ENCODE measurements at places on chromosomes 3 and 15. TPM values are rescaled to one million over a fixed set of nuclear protein-coding genes. Genes with fewer than 3 reads are reported as not detected.

DNA sequence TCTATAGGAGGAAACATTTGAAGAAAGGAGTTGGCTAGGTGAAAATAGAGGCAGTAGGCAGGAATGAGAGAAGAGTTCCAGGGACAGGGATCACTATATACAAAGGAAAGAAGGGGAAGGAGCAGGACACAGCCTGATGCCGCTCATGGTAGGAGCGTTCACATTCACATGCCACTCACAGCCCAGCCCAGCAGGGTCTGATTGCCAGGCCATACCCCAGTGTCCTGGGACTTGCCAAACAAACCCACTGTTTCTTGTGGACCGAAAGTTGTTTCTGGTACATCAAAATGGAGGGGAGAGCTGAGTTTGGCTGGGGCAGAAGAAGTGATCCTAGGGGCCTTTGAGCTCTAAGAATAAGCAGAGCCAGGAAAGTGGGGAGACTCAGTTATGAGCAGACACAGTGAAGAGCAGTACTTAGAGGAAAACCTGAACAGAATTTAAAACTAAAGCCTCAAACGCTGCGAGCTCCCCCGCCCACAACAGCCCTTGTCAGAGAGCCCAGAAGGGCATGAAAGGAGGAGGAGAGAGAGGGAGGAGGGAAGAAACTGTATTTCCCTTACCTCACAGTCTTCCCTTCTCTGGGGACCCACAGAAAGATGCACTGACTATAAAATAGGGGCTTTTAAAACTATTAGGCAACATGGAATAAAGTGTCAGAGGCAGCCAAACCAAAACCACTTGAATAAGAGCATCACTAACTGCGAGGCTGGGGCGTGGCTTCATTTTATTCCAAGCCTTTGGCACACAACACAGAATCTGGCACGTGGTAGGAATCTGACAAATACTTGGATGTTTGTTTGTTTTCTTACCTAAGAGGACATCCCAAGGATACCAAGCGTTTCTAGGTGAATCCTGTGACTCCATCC, 129.0 kb downstream of the RPL22L1 start:
- no peak for ATAC-seq

GRCh38 chr3:17359911-17360310, 382.5 kb downstream of the TBC1D5 start:
- ATAC-seq = no peak

DNA sequence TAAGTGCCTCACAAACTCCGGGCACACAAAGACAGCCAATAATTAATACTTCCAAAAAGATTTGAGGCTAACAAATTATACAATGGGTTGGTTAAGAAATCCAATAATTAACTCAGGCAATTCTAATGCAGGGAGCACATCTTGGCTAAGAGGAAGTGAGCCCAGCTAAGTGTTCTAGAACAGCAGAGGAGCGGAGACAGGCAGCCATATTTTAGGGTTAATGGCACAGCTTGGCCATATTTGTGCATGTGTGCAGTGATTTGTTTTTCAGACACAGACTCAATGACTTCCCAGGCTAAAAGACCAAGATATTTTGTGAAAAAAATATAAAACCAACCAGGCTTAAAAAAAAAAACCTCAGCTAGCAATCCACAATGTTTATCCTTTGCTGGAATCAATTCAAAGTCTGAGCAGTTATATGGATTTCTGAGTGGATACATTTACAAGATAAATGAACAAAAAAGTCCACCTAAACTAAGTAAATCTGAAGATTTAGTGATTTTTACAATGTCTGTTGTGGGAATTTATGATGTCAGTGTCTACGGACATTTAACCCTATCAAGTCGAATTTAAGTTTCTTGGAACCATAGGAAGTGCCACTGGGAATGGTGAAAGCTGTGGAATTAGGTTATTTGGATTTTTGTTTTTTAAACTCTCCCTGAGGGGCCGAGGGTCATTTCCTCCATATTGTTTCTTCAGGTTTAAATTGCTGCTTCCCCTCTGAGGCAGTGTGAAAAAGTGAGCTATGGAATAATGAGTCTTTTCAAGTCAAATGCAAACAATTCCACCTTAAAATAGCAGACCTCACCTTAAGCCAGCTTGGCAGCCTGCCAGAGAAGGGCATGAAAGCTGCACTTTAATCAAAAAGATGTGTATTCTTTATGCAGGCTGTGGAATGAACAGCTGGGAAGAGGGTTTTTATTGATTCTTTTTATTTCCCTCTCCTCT, 413.7 kb upstream of the TBL1XR1 start:
- ATAC-seq = no peak

GRCh38 chr3:193982258-193982659, 153.7 kb upstream of the HES1 start:
- no peak for ATAC-seq

The PTX3 gene
- 0.19 TPM for total RNA-seq

DNA sequence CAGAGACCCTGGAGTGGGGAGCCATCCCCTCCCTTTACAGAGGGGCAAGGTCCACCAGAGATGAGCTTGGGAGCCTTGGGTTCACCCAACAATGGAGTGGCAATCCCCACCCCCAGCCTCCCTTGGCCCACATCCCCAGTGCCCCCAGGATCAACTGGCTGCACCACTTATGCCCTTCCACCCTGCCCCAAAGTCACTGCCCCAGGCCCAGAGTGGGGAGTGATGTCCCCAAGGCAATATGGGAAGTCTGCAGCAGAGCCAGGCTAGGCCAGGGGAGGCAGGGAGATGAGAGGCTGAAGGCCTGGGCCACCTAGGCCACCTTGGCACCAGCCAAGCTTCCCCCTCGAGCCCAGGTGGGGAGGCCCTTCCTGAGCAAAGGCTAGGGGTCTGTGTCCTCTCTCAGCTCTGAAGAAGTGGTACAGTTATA, 145.5 kb downstream of the SMAD6 start:
- no peak for ATAC-seq

The NRROS gene
- total RNA-seq = 42.3 TPM

The FES gene
- 122 TPM for total RNA-seq

GRCh38 chr3:67831262-67831661, 176.8 kb upstream of the SUCLG2 start:
- no peak for ATAC-seq

- ATAC-seq = no peak
Measured at GRCh38 chr3:110419601-110420000, 652.0 kb upstream of the NECTIN3 start.

- ATAC-seq = no peak
Measured at GRCh38 chr15:48481802-48482201, 150.6 kb downstream of the DUT start.

DNA sequence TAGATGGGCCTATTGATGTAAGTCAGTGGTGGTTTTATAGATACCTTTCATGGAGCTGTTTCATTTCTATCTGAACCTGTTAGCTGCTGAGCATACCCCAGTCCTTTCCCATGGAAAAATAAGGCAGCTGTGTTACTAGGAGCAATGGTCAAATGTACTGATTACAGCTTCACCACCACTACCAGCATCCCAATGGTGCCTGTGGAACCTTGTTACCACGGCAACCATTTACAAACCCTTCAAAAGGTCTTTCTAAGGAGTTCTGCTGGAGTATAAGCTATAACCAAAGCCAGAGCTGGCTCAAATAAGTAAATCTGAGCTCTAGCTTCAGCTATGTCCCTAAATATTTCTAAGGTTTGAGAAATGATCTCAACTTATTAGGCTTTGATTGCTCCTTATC, 133.4 kb upstream of the ACP3 start:
- no peak for ATAC-seq

The KNSTRN gene
- 65.9 TPM for total RNA-seq

DNA sequence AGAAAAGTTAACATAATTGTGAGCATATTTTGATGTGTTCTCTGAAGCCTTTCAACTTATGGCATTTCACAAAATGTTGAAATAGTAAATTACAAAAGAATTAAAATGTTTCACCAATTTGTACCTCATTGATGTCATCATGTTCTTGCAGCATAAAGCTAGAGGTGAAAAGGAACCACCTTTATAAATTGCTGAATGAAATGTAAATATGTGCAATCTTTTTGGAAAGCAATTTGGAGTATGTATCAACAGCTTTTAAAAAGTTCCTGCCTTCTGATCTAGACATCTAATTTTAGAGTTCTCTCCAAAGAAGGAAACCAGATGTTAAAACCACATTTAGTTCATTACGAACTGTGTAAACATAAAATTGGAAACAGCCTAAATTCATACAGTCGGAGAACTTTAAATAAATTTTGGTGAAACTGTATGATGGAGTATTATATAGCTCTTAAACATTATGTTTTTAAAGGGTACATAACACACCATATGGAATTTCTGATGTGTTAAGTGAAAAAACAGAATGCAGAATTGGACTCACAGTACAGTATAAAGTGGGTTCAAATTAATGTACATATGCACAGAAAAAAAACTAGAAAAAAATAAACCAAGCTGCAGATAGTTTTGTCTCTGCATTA, 311.2 kb upstream of the NAALADL2 start:
- no peak for ATAC-seq

The GPR171 gene
- total RNA-seq = 131 TPM

- ATAC-seq = no peak
Measured at GRCh38 chr3:167113035-167113830, 266.9 kb downstream of the ZBBX start.

- no peak for ATAC-seq
Measured at GRCh38 chr3:178671377-178671776, 135.1 kb downstream of the KCNMB2 start.

DNA sequence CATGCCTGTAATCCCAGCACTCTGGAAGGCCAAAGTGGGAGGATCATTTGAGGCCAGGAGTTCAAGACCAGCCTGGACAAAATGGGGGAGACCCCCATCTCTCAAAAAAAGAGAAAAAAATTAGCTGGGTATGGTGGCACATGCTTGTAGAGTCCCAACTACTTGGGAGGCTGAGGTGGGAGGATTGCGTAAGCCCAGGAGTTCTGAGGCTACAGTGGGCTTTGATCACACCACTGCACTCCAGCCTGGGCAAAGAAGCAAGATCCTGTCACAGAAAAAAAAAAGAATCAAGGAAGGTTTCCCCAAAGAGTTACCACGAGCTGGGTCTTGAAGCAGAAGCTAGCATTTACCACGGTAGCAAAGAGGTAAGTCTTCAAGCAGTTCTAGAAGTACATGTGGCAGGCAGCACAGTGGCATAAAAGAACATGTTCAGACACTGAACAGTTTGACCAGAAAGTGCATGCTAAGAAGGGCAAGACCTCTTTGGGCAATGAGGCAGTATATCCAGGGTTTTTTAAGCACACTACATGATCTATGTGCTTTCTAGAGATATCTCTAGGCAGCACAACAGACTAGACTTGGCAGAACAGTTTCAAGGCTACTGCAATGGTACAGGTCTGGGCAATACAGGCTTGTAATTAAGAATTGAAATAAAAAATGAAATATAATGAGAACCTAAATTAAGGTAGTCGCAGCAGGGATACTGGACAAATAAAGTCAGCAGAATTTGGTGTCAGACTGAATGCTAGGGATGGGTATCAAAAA, 418.5 kb downstream of the SHQ1 start:
- no peak for ATAC-seq

DNA sequence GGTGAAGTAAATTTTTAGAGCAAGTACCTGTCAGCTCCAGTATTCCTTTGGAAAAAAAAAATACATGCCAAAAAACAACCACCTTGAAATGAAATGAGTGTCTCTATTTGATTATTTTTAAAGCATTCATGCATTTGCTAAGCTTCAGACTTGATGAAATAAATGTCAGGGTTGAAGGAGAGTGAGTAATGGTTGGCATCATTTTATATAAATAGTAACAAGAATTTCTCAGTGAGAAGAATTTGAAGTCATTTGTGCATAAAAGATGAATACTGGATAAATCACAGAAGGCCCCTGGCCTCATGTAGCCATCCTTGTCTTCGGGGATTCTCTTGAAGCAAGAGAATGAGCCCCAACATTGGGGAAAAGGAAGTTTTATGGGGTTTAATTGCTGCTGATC, 318.4 kb downstream of the LPP start:
- no peak for ATAC-seq

- ATAC-seq = no peak
Measured at GRCh38 chr15:62611002-62611401, 431.5 kb upstream of the TPM1 start.

The GABRR3 gene
- total RNA-seq = not detected

DNA sequence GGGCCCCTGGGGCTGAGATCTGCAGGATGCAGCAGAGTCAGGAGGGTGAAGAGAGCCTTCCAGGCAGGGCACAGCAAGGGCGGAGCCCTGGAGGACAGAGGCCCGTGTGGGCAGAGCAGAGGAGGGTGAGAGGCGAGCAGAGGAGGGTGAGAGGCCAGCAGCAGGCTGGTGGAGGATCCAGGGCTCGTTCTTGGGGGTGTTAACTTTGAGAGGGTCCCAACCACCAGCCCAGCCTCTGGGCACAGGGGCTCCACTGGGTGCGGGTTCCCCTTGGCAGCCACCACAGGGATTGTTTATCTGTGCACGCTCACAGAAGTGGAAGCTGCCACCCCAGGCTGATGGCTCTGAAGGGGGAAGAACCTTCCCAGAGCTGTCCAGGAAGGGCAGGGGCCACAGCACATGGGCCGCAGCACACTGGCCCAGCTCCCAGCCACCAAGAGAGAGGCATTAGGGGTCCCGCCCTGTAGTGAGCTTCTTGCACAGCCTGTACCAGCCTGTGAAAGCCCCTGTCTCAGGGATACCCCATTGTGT, 9.3 kb upstream of the PLXND1 start:
- ATAC-seq = no peak

DNA sequence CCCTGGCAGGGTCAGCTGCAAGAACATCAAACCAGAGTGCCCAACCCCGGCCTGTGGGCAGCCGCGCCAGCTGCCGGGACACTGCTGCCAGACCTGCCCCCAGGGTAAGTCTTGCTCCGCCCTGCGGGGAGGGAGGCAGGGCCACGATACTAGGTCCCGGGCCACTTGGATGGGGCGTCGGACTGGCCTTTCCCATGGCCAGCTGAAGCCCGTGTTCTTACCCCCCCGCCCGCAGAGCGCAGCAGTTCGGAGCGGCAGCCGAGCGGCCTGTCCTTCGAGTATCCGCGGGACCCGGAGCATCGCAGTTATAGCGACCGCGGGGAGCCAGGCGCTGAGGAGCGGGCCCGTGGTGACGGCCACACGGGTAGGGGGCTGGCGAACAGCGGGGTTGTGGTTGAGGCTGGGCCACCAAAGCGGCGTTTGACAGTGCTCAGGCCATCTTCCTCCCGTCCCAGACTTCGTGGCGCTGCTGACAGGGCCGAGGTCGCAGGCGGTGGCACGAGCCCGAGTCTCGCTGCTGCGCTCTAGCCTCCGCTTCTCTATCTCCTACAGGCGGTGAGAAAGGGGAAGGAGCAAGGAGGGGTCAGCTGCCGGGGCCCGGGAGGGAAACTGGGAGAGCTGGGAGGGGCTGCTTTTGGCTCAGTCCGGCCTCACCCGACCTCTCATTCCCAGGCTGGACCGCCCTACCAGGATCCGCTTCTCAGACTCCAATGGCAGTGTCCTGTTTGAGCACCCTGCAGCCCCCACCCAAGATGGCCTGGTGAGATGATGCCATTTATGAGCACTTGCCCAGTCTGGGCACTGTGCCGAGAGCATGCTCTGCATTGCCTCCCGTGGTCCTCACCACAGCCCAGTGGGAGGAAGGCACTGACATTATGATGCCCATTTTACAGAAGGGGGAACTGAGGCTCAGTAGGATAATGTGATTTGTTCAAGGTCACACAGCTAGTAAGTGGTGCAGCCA, 1.7 kb downstream of the CHRD start:
- peak; percentile 13 for ATAC-seq

GRCh38 chr15:33315044-33315443, 4.3 kb downstream of the RYR3 start:
- no peak for ATAC-seq

Data from activated T-helper 17 cell treated with anti-CD3 and anti-CD28 coated beads, Interleukin-2, amount 50 U/mL, for 72 hours (primary cell).